ENCODE measurements at places on chromosomes 5 and 9.

- DNase-seq = no peak
Measured at GRCh38 chr5:16411741-16412455, 53.7 kb downstream of the ZNF622 start.

DNA sequence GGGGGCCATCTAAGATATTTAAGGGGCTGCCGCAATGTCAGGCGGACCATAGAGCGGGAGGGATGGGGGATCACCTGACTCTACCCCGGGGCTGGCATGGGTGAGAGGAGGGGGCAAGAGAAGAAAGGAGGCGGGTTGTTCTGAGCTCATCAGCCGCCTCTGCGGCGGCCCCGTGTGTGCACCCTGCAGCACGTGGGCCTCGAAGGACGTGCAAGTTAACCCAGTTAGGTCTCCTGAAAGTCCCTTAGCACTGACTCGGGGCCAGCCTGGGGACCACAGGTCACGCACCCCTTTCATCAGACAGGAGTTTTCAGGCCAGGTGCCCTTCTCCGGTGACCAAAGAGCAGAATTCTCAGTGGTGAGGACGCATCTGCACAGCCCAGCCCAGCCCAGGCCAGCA, 58.0 kb downstream of the UBE2QL1 start:
- DNase-seq = no peak

DNA sequence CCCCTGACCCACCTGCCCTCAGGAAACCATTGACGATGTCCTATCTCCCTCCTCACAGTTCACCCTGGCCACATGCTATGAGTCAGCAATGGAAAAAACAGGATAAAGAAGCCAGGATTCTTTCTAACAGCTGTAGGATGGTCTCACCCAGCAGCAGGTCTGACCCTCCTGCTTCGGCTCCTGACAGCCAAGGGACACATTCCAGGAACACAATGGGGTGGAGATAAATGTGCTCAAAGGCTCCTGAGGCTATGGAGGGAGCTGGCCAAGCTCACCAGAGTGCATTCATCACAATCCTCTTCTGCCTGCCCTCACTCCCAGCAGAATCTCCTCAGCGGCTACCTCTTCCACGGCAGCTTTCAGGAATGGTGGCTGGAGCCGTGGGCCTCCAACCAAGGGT, 170.3 kb downstream of the PJA2 start:
- no peak for DNase-seq

DNA sequence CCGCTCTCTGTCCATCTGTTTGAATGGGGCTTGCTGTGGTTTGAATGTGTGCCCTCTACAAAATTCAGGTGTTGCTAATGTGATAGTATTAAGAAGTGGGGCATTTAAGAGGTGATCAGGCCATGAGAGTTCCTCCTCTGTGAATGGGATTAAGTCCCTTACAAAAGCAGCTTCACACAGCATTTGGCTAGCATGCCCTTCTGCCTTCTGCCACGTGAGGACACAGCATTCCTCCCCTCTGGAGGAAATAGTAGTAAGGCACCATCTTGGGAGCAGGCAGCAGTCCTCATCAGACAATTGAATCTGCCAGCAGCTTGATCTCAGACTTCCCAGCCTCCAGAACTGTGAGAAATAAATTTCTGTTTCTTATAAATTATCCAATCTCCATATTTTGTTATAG, 540.2 kb downstream of the CSNK1G3 start:
- no peak for DNase-seq

- no peak for DNase-seq
Measured at GRCh38 chr5:158874792-158875191, 224.9 kb downstream of the EBF1 start.

Measured in hippocampal formation (tissue), 2 donors.